ENCODE measurements at places on chromosomes 6 and 20. TPM values are rescaled to one million over a fixed set of nuclear protein-coding genes. Genes with fewer than 3 reads are reported as not detected.

- no peak for DNase-seq
Observed at GRCh38 chr6:134870677-134871498, 79.0 kb downstream of the ALDH8A1 start.

- DNase-seq: no peak
Observed at GRCh38 chr6:47076422-47077344, 34.6 kb upstream of the ADGRF1 start.

DNA sequence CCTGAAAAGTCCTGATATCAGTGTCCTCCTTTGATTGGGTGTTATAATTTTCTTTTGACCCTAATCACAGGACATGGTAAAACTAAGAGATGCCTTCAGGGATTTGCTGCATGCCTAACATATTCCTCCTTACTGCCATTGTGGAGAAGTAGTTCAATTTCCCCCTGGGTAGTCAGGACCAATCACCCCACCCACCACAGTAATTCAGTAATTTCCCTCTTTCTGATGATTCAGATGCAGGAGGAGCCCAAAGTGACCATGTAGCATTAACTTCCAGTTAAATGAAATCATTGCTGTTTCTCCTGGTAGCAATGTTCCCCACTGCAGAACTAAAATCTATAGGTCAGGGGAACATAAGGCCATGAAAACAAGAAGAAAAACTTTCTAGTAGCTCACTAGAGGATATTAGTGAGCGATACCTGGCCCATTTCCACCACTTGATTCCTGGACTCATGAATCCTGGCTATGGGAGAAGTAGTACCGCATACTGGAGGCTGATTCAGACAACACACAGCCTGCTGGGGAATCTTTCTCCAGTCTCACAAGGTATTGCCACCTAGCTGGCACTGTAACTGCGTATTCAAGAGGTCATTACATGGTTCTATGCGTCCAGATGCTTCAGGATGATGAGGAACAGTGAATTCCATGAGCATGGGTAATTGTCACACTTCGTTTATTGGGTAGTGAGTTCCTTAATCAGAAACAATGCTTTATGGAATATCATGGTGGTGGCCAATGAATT lies 561.2 kb downstream of the HAO1 start:
- no peak for DNase-seq

CFAP61 gene
- 73.4 TPM for total RNA-seq

DNA sequence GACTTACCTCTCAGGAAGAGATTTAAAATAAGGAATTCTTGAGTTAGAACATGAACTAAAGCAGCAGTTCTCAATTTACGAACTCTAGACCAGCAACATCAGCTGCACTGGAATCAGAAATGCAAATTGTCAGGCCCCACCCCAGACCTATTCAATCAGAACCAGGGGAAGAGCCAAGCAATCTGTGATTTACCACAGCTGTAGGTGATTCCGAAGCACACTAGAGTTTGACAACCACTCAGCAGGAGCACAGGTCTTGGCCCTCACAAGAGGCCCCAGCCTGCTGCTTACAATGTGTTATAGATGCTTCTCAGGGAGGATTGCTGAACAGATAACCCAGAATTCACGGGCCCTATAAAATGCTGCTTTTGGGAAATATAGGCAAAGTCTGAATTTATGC lies 279.2 kb downstream of the PTPRK start:
- DNase-seq: no peak

GRCh38 chr6:53041356-53041755 lies 23.8 kb upstream of the FBXO9 start:
- DNase-seq: no peak

GRCh38 chr6:112827793-112828192 lies 480.7 kb downstream of the RFPL4B start:
- DNase-seq: peak; percentile 74

DNA sequence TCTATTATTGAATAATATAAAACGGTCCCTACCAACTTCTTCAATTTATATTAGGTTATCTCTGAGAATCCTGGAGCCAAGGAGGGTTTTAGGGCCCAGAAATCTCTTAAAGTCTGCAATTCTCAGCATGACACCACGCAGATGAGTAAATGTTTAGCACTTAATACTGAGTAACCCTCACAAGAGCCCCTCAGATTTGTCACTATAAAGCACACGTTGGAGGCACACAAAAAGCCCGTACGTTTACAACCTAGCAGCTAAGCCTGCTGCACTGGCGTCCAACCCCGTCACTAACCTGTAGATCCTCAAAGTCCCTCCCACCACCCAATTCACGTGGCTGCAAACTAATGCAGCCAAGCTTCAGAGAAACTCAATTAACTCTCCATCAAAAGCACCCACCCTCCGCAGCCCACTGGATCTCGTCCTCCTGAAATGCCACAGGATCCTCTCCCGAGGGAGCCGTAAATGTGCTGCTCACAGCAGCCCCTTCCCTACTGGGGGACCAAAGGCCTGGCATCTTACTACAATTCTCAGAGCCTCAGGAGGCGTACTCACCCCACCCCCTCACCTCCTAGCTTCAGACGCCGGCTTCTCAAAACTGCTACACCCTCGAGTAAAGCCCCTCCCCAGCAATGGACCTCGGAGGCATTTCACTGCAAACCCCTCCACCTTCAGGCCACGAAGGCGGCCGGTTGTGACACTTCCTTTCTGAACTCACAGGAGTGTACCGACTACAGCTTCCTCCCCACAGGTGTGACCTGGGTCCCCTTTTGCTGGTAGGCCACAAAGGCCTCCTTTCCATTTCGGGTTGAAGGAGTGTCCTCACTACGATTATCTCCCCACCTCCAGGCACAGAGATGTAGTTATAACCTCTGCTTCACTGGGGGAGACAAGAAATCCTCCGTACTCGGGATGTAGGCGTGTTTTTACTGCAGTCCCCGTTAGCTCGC lies 909 bp downstream of the CPNE1 start:
- peak; percentile 82 for DNase-seq

- no peak for DNase-seq
Observed at GRCh38 chr6:66675906-66676305, 968.9 kb upstream of the EYS start.

DNA sequence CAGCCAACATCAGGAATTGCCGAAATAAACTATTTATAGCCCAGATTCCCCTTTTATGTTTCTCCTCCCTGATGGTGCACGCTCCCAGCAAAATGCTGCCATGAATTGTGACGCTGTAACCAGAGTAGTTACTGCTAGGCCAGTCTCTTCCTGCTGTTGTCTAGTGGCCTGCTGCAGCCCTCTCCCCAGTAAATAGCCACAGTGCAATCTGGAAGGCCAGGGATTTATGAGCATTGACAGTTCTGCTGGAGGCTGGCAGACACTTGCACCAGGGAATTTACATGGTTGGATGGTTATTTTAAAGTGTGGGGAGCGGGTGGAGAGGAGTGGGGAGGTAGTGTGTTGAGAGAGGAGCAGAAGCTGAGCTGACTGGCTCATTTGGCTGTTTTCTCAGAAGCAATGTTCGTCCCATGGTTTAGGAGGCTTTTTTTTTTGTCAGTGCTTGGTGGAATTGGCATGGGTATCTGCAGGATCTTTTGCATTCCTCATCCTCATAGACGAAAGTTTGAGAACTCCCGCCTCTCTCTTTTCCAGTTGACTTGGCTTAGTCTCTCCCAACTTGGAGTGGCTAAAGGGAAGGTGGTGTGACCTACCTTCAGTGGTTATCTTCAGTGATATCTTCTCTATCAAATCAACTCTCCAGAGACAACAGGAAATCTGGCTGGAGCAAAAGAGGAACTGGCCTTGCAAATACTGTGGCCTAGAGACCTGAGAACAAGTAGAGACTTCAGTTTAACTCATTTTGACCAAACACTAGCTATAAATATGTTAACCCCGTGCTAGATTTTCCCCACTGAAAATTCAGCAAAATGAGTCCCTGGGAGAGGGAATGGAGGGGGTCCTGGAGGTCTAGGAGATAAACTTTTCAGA lies 99.3 kb upstream of the VSTM2L start:
- no peak for DNase-seq

DNA sequence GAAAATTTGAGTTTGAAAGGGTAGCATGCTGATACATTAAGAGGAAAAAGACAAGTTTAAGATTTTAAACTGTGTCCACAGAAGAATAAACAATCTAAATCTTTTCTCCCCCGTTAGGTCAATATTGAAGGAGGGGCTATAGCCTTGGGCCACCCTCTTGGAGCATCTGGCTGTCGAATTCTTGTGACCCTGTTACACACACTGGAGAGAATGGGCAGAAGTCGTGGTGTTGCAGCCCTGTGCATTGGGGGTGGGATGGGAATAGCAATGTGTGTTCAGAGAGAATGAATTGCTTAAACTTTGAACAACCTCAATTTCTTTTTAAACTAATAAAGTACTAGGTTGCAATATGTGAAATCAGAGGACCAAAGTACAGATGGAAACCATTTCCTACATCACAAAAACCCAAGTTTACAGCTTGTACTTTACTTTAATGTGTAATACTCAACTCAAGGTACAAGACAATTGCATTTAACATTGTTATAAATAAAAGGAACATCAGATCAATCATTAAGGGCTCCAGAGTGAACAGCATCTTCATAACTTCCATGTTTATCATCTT lies 10.8 kb downstream of the TCP1 start:
- no peak for DNase-seq

GRCh38 chr20:18312723-18313122 lies 24.4 kb downstream of the ZNF133 start:
- DNase-seq: no peak

DNA sequence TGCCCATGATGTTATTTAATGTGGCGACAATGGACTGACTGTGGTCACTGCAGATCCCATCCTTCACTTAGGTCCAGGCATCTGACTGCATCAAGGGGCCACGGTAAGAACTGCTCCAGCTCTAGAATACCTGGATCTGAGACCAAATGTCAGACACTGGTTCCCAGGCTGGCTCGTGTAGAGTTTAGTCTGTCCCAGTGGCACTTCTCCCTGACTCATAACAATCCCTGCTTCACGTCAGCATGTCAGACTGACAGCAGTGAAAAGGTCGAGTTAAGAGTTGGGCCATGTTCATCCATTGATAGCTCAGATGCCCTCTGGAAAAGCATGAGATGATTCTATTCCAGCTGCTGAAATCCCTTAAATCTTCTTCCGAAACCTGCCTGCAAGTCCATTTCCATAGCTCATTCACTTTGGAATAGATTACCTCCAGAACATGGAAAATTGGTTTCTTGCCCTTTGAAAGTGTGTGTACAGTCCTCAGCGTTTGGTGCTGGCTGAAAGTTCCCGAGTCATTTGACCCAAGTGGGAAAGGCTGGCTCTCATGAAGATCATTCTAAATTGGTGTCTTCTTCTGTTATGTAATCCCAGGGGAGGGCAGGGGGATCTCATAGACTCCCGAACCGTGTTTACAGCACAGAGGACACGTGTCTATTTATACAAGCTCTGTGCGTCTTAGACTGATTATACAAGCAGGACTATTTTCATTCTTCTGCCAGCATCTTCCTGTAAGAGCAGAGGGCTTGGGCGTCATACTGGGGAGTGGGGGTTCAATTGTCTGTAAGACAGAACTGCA lies 160.8 kb downstream of the ZDHHC14 start:
- peak; percentile 64 for DNase-seq

DNA sequence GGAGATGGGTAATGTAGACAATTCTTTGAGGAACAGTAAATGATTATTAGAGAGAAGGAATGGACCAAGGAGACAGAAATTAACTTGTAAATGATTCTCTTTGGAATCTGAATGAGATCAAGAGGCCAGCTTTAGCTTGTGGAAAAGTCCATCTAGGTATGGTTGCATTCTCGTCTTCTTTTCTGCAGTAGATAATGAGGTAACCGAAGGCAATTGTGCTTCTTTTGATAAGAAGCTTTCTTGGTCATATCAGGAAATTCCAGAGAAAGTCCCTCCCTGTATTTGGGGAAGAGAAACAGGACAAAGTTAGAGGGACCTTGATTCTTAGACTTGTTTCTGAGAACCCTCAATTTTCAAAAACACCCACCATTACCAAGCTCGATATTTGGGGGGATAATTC lies 109.1 kb upstream of the PRSS16 start:
- DNase-seq: no peak

POLH gene
- total RNA-seq: 9.8 TPM

GRCh38 chr6:42378125-42378524 lies 73.6 kb downstream of the TRERF1 start:
- DNase-seq: no peak

DNA sequence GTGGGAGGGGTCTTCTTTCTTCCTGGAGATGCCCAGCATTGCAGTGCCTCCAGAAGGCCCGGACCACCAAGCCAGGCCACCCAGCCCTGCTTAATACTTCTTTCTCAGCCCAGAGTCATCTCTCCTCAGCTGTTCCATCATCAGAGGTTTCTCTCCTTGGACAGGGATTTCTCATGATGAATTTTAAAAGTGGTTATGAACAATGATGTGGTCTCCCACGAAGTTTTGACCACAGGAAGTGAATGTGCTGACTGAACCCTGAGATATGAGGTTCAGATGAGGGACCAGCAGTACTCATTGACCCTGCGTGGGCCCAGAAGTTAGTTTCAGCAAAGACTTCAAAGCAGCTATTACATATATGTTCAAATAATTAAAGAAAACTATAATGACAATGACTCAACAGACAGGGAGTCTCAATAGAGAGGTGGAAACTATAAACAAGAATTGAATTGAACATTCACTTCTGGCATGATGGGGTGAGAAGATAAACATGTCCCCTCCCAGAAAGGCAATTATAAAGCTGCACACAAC lies 114.5 kb upstream of the SLC22A16 start:
- no peak for DNase-seq

Measured in cardiac septum (tissue), 1 donor.